ENCODE measurements at places on chromosomes 5 and 9. TPM values are rescaled to one million over a fixed set of nuclear protein-coding genes. Genes with fewer than 3 reads are reported as not detected.

FOXD4L6 gene
- not detected for polyA plus RNA-seq

DBH gene
- 0.90 TPM for polyA plus RNA-seq

MYMK gene
- 0.37 TPM for polyA plus RNA-seq

- no peak for DNase-seq
These were observed 317.5 kb downstream of the TLE1 start for GRCh38 chr9:81371824-81372223.

GRCh38 chr5:171437286-171437821 lies 17.9 kb downstream of the FGF18 start:
- DNase-seq = no peak

DNA sequence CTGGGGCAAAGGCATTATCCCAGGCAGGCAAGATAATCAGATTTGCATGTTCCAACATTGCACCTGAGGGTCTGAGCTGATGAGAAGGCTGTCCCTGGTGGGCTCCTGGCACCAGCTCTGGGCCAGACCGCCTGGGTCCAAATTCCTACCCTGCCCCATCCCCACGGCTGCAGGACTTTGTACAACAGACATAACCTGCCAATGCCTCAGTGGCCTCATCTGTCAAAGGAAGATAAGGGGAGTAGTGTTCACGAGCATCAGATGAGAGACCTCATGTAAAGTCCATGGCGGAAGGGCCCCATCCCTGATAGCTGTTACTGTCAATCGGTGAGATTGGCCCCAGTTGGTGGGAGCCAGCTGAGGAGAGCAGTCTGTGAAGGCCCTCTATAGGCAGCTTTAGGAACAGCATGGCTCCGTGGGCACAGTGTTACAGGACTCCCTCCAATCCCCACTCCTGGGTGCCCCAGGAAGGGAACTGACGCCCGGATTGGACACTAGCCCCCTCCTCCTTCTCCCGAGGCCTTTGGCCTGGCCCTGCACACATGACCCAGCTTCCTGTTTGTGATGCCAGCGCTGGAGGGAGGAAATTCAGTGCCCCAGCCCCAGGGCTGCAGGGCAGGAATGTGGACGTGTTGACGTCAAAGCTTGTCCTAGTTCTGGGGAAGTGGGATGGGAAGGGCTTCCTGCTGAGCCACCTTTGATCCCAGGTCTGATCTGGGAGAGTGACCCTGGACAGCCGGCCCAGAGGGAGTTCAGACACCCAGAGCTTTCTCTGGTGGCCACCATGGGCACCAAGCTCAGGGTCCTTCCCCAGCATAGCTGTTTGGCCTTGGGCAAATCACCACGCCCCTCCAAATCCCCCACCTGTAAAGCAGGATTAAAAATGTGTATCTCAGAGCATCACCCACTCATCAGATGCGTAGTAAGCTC lies 56.2 kb downstream of the DUSP1 start:
- no peak for DNase-seq

DNA sequence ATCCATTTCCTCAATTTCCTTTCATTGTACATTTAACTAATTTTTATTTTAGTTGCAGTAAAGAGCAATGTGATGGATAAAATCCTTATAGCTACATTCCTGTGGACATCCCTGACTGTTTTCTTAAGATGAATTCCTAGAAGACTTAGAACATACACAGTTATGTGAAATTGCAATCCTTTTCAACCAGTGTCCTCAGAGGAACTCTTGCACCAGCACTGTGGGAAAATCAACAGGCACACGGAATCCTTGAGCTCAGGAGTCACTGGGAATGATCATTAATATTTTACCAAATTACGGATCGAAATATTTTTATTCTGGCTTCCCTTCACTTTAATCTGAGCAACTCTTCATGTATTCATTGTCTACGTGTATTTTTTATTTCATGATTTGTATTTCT lies 901.9 kb upstream of the WWC1 start:
- DNase-seq = no peak

DNA sequence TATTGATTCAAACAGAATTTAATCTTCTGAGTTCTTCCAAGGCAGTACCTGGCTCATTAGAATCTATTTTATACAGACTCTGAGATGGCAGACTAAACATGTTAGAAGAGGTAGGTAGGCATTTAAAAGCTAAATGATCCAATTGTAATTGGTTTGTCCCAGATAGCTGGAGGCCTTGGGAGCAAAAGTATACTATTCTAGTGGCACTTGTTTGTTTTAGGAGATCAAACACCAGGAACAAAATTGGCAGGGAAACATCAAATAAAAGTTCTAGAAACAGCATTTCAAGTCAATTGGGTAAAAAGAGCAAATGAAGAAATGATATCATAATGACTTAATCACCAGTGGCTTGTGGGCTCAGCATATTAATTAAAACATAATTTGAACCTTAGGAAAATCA lies 521.4 kb downstream of the PRR16 start:
- DNase-seq = no peak

GRCh38 chr9:73179589-73179988 lies 27.9 kb downstream of the ANXA1 start:
- peak; percentile 57 for DNase-seq

DNA sequence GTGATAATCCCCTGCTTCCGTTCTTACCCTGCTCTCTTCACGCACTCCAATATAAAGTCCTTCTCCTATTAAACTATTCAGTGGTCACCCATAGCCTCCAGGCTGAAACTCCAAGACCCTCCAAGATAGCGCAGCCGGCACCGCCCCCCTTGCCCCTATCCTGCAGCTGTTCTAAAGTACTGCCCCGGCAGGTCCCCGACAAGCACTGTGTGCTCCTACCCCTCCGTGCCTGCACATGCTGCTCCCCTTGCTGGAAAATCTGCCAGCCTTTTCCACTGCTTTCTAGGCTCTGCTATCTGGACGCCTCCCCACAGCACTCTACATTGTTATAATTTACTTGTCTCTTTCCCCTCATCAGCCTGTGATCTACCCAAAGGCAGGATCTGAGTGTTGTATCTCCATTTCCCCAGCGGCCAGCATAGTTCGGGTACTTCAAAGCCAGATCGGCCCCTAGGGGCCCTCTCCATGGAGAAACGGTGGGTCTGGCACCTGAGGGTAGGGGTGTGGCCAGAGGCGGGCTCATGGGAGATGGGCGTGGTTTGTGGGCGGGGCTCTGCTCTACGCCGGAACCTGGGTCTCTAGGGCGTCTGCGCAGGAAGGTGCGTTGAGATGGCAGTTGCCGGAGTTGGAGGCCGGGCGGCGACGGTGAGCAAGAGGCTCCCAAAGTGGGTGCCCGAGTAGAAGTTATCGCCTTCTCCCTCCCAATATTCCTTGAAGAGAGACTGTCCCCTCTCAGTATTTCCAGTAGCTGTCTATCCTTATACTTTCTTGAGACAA lies 83.5 kb upstream of the RUSC2 start:
- no peak for DNase-seq

DNA sequence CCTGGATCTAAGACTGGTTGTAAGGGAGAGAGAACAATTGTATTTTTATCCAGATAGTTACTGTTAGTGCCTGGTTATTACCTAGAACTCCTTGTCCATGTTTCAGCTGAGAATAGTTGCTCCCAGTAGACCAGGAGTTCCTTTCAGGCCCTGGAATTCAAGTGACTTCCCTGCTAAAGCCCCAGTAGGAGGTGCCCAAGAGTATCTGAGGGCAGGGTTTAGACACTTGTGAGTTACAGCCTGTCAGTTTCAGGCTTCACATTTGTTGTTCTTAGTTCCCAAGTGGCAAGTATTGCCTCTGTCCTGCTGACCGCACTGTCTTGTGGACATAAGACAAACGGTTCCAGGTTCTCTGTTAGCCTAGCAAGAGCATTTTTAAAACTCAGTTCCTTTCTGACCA lies 743.9 kb upstream of the SEMA6A start:
- DNase-seq = no peak

DNA sequence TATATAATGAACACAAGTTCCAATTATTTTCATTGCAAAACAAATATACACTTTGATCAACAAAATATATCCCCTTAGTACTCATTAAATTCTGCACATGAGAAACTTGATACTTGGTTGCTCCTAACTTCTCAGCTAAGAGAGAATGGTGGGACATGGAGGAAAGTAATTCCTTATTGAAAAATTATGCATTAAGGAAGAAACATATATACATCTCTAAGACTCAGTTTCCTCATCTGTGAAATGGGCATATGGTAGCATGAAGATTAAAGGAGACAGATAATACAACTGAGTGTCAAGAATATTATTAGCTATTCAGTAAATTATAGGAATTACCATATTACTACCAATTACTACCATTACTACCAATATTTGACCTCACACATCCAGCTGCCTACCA lies 85.8 kb downstream of the CRB2 start:
- DNase-seq = no peak

GRCh38 chr9:96660692-96661248 lies 5.7 kb upstream of the PRXL2C start:
- DNase-seq = no peak

All from left kidney (tissue), 8 donors.